ENCODE measurements at places on chromosomes 13 and 19.
A peak's percentile ranks its signal among the peaks of the same experiment; 100 is the strongest.

DNA sequence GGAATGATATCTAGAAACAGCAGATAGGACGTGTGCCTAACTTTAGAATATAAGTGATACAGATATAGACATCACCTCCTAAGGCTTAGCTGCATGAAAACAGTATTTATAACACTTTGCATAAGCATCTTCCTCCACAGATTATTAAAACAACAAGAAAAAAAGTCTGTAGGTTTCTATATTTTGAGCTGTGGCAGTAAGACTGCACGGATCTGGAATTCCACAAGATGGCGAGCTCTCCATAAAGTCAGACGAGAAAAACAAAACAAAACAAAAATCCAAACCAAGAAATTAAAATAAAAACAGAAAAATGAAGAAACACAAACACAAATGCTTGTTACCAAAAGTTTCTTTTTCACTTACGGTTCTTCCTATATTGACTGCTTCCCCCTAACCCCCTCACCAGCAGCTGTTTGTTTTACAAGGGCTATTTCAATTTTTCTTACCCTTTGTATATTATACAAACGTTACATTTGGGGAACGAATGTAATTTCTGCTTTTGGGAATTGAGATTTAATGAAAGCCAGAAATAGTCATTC, 285.8 kb downstream of the MYO16 start:
- peak; percentile 46 for DNase-seq

GRCh38 chr13:64551755-64552154, 2678.4 kb downstream of the PCDH9 start:
- no peak for DNase-seq

- DNase-seq = no peak
Observed at GRCh38 chr19:9860407-9860806, 25.3 kb downstream of the PIN1 start.

GRCh38 chr13:98398581-98398980, 178.3 kb downstream of the STK24 start:
- no peak for DNase-seq
